ENCODE measurements at places on chromosomes 16 and 17.

- no peak for DNase-seq
Observed at GRCh38 chr17:50797135-50797810, 30.0 kb upstream of the ANKRD40CL start.

DNA sequence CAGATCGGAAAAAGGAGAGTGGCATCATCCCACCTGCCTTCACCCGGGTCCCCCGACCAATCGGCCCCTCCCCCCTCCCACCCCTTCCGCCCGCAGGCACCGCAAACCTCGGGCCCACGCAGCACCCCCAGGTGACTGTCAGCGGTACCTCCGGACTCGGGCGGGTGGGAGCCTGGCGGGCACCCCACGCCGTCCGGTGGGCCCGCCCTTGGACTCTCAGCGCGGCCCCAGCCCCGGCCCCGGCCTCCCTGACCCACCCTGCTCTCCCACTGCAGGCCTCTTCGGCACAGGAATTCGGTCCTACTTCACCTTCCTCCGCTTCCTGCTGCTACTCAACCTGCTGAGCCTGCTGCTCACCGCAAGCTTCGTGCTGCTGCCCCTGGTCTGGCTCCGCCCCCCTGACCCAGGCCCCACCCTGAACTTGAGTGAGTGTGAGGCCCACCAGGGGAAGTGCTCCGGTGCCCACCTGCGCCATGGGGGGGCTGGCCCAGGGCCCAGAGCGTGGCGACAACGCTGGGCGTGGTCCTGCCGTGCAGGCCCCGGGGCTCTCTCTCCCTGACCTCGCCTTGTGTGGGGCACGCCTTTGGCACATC, 1.6 kb downstream of the TMC8 start:
- DNase-seq: no peak

DNA sequence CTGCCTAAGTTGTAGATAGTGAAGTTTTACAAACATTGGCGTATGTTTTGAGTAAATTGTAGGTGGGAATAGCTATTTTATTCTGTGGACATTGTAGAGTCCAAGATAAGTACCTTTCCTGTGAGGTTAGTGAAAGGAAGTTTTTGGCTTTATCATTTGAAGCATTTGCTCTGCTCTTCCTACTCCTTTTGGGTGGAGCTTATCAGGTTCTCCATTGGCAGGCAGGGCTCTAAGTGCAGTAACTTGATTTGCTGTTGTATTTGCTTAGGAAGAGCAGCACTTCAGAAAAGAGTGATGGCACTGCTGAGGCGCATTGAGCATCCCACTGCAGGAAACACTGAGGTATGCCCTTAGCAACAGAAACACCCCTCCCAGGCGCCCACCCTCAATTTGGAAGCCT, 70.1 kb downstream of the OMG start:
- no peak for DNase-seq

DNA sequence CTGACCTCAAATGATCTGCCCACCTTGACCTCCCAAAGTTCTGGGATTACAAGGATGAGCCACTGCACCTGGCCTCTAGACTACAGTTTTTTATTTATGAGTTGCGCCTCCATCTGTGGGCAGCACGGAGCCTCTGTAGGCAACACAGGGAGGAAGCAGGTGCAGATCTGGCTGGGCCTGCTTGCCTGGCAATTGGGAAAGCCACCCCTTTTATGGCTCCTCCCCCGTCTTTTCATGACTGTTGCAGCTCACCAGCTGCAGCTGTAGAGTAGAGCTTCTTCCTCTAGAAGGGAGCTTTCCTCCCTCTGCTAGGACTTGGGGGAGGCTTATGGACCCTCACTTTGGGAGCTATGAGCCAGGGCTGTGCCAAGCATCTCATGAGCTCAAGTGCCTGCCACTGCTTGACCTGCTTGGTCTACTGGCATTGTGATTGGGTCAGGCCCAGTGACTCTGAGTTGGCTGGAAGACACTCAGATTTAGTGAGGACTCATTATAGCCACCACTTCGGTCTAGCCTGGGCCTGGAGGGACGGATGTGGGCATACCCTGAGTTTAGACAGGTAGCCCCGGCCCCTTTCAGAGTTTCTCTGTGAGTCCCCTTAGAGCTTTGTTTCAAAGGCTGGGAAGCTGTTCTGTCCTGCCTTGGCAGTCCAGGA, 6.9 kb upstream of the SLC7A6 start:
- DNase-seq: no peak

- DNase-seq: no peak
Observed at GRCh38 chr17:75459590-75460267, 3.3 kb downstream of the TMEM94 start.
